ENCODE measurements at places on chromosomes 11 and 22. TPM values are rescaled to one million over a fixed set of nuclear protein-coding genes. Genes with fewer than 3 reads are reported as not detected.

FZD4 gene
- polyA plus RNA-seq: 91.3 TPM

GALNT18 gene
- 20.8 TPM for polyA plus RNA-seq

SCGB1A1 gene
- polyA plus RNA-seq: not detected

SELENOM gene
- 3.5 TPM for polyA plus RNA-seq

KCNE3 gene
- 26.1 TPM for polyA plus RNA-seq

IGLL1 gene
- 0.40 TPM for polyA plus RNA-seq

C22orf31 gene
- polyA plus RNA-seq: 1.5 TPM

GRCh38 chr11:127994736-127995135 is 592.6 kb downstream of the ETS1 start:
- no peak for DNase-seq

DNA sequence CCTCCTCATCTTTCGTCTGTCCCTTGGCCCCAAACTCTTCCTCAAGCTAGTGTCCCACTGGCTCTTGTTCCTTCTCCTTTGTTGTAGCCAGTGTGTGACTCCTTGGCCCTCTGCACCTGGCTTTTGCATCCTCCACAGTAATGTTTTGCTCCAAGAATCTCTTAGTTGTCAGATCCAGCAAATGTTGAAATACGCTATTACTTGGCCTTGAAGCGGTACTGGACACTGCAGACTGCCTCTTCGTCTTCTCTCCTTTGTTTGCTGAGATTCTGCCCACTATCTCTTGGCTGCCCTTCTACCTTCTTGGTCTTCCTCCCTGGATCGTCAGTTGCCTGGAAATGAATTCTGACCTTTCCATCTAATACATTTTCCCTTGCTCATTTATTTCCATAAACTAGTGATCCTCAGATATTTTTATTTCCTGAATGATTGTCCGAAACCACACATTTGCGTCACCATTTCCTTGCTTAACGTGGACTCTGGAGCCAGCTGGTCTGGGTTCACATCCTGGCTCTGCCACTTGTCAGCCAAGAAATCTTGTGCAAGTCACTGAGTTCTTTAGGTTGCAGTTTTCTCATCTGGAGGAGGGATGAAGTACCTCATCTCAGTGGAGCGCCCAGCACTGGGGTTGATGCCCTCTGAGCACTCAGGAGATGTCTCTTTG is 113.6 kb downstream of the LDLRAD3 start:
- DNase-seq: no peak

DNA sequence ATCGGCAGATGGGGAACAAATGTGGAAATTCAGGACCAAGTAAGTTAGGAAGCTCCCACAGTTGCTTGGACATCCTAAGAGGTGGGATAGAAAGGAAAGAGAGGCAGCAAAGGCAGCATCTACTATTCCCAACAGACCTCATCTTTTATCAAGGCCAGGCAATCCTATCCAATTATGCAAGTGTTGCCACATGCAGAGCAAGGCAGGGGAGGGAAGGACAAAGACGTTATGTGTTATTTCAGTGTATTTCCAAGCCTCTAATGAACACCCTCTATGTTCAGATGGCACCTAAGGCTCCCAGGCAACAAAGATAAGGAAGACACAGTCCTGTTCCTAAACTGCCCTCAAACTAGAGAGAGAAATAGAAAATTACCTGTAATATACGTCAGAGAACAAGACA is 9.2 kb downstream of the TIGD3 start:
- no peak for DNase-seq

GRCh38 chr11:64809781-64810241 is 540 bp downstream of the MEN1 start:
- DNase-seq: no peak

DNA sequence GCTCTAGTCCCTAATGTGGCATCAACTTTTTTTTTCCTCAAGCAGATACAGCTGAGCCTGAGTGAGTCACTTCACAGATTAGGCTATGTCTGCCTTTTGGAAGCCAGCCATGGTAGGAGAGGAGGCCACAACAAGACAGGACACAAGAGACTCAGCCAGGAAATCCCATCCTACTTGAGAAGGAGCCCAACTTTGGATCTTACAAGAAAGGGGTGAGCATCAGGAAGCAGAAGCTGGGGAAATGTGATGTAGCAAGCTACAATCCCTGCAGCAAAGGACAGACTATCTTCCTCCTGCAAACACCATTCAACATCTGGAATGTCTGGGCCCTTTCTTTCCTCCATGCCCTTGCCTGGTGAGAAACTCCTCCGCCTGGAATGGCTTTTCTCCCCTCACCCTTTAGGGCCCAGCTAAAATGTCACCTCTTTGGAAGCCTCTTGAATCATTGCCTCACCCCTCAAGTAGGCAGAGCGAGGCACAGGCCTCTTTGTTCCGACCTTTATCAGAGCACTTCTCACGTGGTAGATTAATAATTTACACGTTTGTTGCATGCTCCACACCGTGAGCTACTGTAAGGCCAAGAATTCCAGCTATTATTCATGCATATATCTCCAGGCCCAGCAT is 156.4 kb upstream of the PITPNB start:
- DNase-seq: no peak

DNA sequence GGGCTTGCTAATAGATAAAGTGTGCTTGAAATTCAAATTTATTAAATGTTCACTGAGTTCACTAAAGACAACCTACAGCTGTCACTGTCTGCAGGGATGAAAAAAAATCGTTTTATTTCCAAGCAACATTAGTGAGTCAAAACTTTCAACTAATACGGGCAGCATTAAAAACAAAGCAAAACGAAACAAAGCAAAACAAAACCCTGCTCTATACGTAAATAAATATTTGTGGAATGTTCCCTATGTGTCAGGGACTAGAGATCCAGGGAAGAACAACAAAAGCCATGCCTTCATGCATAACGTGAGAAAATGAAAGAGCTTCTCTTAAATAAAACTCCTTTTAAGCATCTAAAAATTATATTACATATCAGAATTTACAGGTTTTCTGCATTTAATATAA is 553 bp downstream of the NAALAD2 start:
- DNase-seq: no peak

DNA sequence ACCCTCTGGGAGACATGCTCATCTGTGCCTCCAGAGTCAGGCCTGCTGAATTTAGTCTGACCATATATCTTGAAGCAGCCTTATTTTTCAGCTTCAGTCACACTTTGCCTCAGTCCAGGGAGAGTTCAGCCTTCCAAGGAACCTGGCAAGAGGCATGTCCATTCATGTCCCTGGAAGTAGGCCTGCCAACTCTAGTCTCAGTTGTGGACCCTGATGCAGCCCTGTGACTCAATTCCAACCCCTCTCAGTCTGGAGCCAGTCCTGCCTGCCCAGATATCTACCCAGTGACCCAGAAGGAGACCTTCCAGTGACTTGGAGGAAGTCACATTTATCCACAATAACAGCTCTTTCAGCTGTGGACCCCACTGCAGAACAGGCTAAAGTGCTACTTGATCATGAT is 566.6 kb downstream of the TMEM135 start:
- DNase-seq: no peak

DNA sequence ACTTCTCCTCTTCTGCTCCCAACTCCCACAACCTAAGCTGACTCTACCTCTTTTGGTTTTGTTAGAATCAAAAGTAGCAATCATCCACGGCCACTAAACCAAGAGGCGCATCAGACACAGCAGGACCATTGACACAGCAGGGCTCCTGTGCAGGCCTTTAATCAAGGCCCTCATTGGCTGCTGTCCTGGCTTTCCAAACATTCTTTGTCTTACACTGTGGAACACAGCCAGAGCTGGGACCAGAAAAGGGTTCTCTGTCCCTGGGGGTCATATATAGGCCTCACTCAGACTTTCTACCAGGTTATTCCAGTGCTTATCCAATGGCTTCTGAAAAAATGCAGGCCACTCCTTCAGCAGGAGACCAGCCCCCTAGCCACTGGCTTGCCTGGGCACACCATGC is 212.7 kb upstream of the NTM start:
- DNase-seq: no peak

- no peak for DNase-seq
These were observed 34.9 kb upstream of the CD82 start for GRCh38 chr11:44530413-44531115.

GRCh38 chr11:129910360-129910759 is 15.0 kb upstream of the NFRKB start:
- DNase-seq: no peak

DNA sequence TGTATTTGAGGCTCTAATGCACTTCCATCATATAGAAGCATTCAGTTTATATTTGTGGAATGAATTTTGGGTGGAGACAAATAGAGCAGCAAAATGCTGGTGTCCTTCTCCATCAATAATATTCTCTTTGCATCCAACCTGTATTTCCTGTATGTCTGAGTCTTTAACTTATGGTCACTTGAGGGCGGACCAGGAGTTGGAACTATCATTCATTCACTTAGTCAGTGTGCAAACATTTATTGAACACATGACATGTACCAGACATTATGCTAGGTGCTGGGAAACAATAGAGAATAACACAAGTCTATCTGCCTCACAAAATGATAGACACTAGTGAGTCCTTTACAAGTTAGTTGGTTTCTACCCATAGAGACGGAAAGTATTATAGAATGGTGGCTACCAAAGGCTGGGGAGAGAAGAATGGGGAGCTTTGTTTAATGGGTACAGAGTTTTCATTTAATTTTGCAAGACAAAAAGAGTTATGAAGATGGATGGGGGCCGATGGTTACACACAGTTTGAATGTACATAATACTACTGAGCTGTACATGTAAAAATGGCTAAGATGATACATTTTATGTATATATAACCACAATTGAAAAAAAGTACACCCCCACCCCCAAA is 4.6 kb upstream of the TMEM123 start:
- no peak for DNase-seq
